ENCODE measurements at places on chromosomes 12 and 14. TPM values are rescaled to one million over a fixed set of nuclear protein-coding genes. Genes with fewer than 3 reads are reported as not detected.
A peak's percentile ranks its signal among the peaks of the same experiment; 100 is the strongest.

IRF2BPL gene
- total RNA-seq, result 28.6 TPM

DNA sequence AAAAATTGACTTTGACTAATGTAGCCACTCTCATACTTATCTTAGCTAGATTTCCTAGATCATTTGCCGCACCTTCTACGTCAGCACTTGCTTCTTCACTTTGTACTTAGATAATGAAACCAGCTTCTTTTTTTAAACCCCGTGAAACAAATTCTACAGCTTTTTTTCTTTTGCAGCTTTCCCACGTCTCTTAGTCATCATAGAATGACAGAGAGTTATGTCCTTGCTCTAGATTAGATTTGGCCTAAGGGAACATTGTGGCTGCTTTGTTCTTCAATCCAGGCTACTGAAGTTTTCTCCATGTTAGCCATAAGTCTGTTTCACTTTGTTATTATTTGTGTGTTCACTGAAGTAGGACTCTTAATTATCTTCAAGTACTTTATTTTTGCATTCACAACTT, 94.9 kb downstream of the SLCO1A2 start:
- DNase-seq, result no peak

ATF7 gene
- 7.7 TPM for total RNA-seq

DNA sequence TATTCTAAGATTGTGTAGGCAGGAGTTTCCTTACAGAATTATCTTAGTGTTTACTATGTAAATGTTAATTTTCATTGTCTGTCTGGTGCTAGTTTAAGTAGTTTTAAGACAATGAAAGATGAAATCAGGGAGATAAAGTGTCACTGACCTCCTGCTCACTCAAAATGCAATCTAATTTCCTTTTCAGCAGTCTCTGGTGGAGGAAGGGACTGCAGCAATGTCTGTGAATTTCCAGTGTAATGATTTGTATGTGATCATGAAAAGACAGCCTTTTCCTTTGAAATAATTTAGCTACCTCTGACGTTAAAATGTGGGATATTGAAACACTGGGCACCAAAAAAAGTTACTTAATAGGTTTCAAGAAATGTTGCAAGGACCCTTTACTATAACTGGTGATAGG, 779.7 kb upstream of the FLRT2 start:
- no peak for DNase-seq

LRRK2 gene
- 1.5 TPM for total RNA-seq

DNA sequence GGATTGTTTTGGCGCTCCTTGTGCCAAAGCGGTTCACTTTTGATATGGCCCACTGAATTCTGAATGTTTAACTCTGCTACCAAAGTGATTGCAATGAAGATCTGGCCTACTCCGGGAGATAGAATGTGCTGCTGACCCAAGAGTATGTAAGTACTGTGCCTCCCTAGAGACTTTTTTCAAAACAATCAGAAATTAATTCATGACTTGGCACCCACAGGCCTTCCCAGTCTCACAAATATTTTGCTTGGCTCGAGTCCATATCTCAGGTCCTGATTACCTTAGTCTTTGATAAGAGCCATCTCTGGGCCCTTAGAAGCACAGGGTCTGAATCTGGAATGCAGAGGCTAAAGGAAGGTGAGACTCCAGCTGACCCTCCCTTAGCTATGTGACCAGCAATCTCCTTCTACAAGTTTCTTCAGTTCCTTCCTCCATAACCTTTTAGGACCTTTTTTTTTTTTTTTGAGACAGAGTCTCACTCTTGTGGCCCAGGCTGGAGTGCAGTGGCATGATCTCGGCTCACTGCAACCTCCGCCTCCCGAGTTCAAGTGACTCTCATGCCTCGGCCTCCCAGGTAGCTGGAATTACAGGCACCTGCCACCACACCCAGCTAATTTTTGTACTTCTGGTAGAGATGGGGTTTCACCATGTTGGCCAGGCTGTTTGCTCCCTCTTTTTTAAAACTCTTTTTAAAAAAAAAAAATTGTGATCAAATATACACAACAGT, 49.5 kb upstream of the METAP2 start:
- peak; percentile 22 for DNase-seq

DNA sequence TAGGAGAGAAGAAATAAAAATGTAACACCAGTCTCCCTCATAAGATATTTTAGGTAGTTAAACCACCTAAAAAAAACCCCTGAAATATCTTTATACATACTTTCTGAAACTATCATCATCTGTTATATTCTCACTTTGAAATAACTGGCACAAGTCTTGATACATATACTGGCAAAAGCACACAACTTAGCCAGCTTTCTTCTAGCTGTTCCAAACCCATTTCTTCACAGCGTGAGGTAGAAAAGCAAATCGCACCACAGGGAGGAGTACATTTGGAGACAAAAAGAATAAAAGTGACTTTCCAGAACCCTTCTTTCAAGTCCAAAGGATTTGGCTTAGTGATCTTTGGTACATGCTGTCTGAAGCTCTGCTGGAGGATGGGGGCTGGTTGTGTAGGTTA, 78.5 kb downstream of the RERG start:
- DNase-seq, result no peak

DNA sequence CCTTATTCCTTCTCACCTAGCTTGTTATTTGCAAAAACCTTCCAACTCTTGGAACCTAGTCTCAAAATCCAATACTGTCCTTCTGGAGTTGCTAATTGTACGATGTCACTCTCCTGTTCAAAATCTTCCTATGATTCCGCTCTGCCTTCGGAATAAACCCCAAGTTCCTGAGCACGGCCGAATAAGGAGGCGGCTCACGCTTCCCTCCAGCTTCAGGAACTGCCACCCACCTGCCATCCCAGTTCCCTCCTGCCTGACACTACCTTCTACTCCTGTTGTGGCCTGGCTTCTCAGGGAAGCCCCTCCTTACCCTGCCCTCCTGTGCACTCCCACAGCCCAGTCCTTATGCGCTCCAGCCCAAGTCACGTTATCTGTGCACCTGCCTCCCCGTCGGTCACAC, 73.2 kb downstream of the SETD3 start:
- DNase-seq, result no peak

DNA sequence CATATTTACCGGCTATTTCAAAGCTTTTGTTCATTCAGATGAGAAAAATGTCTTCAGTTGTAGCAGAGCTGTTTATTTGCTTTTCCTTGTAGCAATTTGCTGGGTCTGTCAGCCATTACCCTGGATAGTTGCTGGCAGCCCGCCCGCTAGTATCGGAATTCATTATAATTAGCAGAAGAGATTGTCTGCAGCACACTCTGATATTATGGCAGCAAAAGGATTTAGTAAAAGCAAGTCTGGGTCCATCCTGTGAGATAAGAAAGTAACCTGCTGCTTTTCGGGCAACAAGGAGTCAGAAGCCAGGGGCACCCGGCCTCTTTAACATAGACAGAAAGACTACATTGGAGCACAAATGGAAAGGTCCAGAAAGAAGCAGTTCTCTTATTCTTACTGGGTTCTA, 6.1 kb upstream of the SLC35E3 start:
- no peak for DNase-seq

DNA sequence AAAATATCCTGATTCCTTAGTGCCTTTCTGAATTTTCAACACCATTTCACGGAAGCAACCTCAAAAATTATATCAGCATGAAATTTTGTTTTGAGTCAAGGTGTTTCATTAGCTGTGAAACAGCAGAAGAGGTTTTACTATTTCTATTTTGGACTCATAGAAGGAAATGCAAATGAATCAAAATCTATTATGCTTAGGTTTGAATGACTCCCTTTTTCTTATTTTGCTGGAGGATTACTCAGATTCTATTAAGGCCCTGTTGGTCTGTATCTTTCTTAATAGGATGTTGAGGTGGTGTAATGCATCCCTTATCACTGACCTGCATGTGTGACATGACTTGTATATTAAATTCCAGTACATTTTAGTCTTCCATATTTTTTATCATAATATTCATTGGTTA, 165.8 kb downstream of the TMTC2 start:
- no peak for DNase-seq

- no peak for DNase-seq
Observed at GRCh38 chr12:104630230-104630670, 173.5 kb downstream of the CHST11 start.

DNA sequence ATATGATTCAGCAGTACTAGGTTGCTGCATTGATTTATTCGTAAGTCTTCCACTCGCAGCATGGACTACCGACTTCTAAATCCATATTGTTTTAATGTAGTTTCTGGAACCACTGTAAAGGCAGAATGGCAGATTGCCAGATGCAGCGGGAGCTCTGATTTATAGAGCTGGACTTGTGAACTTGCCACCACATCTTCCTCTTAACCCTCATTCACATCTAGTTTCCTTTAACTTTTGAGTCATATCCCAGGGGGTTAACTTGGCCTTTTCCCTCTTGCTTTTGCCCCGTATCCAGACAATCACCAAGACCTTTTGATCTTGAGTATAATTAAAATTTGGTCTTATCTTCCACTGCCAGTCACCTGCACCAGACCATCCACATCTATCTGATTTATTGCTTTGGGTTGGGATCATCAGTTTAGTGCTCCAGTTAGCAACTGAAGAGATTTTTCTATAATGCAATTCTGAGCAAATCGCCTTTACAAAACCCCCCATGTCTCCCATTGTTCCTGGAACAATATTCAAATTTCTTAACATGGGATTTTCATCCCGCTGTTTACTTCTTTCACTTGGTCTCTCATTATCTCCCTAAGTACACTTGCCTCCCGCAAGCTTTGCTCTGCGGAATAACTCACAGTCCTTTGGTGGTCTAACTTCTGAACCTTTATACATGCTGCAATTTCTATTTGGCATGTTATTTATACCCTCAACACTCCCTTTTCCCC, 130.5 kb downstream of the ACSS3 start:
- DNase-seq, result peak; percentile 37

DNA sequence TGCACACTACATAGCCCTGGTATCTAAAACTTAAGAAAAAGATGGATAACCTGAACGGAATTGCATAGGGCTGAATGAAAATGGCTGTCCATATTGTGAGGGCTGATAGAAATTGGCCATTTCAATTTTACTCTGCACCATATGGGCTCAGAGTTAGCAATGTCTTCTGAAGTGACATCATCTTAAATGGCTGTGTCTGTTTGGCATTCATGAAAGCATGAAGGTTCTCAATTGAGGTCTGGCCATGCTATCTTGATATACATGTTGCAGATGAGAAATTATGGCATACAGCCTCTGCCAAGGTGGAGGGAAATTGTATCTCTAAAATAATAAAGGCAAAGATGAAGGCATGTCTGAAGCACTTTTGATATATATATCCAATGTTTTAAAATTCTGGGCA, 226.0 kb upstream of the PDE3A start:
- no peak for DNase-seq

- DNase-seq, result peak; percentile 97
Observed at GRCh38 chr12:124411281-124411878, 116.5 kb downstream of the RFLNA start.

GRCh38 chr14:71675900-71676287, 256.3 kb upstream of the RGS6 start:
- no peak for DNase-seq

DNA sequence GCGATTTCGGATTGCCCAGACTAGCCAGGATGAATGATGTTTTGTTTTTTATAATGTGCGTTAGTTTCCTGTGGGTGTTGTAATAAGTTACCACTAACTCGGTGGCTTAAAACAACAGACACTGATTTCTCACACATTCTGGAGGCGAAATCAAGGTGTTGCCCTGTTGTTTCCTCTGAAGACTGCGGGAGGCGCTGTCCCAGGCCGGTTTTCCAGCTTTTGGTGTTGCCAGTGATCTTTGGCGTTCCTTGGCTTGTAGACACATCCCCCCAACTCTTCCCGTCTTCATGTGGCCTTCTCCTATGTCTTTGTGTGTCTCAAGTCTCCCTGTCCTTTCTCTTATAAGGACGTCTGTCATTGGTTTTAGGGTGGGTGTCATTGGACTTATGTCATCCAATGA, 267.7 kb downstream of the AACS start:
- DNase-seq, result peak; percentile 14

ALDH2 gene
- 36.1 TPM for total RNA-seq

DNA sequence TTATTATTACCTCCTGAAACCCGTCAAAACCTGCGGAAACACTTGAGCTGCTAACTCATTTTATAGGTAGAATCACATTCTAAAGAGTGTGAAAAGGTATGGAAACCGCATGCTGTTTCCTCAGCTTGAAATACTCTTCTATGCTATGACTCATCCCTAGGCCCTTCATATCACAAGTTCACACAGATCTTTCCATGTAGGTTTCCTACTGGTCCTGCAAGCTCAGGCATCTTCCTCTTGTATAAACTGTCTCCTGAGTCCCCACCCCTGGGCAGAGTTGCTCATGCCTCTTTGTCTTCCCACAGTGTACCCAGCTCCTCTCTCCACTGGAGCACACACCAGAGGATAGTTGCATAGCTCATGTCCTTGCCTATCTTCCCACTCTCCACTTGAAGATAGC, 84.7 kb downstream of the CMAS start:
- DNase-seq, result no peak

GRCh38 chr14:84025106-84026012, 1504.6 kb upstream of the FLRT2 start:
- no peak for DNase-seq

ACSS3 gene
- 7.0 TPM for total RNA-seq

DBX2 gene
- not detected for total RNA-seq

OLR1 gene
- total RNA-seq, result 0.06 TPM

GRCh38 chr12:130192642-130193345, 30.5 kb downstream of the FZD10 start:
- peak; percentile 75 for DNase-seq

- no peak for DNase-seq
Observed at GRCh38 chr14:101062601-101063000, 159.1 kb upstream of the RTL1 start.
